ENCODE measurements at places on chromosomes 1 and 21.
A peak's percentile ranks its signal among the peaks of the same experiment; 100 is the strongest.

DNA sequence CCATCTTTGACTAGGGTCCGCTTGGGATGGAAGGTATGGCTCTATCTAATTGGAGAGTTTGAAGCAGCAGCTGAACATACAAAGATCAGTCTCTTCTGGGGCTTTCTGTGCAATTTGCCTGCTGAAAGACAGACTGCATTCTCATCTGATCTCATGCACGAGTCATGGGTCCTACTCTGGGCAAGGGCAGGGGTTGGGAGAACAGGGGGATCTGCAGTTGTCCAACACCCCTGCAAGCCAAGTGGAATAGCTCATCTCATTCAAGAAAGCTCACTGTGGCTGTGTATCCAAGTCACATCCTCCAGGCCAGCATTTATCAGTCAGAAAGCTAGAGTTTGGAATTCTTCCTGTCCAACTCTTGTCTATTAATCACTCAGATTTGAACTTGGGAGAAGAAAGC, 177.2 kb upstream of the C8B start:
- no peak for DNase-seq

GRCh38 chr1:223417444-223417843, 24.2 kb downstream of the CCDC185 start:
- DNase-seq = no peak

- DNase-seq = no peak
Observed at GRCh38 chr1:224779536-224779935, 149.9 kb upstream of the DNAH14 start.

GRCh38 chr1:23777979-23778814, at the start of gene PITHD1:
Gene PITHD1 (plus strand): TSS chr1:23778418. CDS start chr1:23778516, 98 bp downstream.
- DNase-seq = peak; percentile 77

DNA sequence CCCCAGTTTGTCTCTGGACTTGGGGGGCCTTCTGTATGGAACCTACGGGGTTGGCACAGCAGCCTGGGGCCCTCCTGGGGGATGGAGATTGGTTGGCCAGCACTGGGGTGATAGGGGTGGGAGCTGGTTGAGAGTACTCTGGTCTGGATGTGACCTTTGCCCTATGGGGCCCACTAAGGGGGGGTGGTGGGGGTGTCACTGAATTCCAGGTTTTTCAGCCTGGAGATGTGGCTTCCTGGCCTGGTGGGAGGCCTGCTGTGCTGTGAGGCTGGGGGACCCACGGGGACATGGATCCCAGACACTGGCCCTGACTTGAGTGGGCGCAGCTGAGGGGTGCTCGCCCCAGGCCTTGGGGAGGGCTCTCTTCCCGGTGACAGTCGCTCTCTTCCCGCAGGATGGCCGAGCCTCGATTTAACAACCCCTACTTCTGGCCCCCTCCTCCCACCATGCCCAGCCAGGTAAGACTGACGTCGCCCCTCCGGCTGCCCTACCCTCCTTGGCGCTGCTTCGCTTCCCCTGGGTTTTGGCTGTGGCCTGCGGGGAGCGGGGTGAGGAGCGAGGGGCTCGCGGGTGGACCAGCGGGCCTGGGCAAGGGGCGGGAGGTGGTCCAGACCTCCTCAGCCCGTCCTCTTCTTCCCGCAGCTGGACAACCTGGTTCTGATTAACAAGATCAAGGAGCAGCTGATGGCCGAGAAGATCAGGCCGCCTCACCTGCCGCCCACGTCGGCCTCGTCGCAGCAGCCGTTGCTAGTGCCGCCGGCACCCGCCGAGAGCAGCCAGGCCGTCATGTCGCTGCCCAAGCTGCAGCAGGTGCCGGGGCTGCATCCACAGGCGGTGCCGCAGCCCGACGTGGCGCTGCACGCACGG, 19.6 kb downstream of the ZNF362 start:
- DNase-seq = no peak

GRCh38 chr1:174692313-174692712, 244.5 kb downstream of the GPR52 start:
- no peak for DNase-seq

- DNase-seq = no peak
Observed at GRCh38 chr1:11648732-11649158, 5.5 kb downstream of the FBXO2 start.

GRCh38 chr1:223482766-223483165, 89.6 kb downstream of the CCDC185 start:
- no peak for DNase-seq

DNA sequence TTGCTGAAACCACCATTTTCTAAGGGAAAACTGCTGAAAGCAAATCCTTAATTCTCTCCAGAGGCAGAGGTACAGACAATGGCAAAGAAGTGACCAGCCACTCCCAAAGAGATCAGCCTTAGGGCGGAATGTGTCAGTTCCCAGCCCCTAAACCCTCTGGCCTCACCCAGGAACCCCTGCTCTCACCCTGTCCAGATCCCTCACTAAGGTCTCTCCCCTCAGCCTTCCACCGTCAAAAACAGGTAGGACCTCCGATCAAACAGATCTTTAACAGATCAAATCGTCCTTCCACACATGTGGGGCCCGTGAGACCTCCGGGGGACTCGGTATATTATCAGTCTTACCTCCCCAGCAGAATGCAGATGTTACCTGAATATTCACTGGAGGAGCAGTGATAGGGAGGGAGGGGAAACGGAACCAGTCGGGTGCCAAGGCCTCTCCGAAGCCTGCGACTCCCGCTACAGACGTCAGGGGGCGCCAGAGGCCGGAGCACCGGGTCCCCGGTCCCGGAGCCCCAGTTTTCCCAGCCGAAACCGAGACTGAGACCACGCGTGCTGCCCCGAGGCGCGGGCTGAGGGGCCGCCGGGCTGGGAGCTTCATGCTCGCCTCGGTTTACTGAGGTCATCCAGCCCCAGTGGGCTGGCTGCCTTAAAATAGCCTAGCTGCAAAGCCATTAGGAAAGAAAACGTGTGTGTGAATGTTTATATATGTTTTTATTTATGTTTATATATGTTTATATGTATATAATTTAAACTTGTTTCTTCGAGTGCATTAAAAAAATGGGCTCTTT, 23.6 kb downstream of the GPA33 start:
- peak; percentile 65 for DNase-seq

GRCh38 chr1:117622726-117623125, 16.9 kb downstream of the TENT5C start:
- DNase-seq = no peak

DNA sequence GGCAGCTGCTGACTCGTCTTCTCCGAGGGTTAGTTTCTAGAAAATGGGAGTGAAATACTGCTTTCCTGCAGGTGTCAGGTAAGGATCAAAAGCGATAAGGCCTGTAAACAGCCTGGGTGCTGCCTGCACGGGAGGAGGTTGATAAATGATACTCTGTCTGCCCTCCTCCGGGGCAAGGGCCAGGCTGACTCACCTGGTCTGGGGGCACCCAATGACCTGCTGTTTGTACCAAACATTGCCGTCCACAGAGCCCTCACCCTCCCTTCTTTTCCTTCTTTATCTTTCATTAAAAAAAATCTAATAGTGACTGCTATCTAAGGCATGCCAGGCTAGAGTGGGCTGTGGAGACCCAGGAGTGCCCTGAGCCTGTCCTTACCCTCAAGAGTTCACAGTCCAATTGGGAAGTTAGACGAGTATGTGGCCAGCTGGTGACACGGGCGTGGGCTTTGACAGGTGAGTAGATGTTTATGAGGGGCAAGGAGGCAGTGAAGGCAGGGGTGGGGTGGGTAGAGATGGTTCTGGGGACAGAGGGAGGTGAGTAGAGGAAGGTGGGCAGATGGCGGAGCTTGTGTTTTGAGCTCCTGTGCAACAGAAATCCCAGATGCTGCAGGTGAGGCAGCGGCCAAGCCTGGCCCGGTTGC, 16.2 kb downstream of the EDN2 start:
- DNase-seq = no peak

DNA sequence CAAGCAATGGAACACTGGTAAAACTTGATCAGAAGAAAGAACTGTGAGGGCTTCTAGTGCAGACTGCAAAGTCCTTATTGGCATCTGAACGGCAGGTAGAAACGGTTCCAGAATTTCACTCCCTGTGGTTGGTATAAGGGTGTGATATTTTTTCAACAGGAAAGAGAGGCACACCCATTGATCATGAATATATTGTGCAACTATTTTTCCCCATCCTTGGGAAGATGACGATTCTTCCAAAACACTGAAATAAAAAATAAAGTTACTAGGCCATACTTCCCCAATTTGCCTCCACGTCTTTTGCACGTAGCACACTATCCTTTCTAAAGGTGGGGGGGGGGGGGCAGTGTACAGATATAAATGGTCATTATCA, 49.6 kb downstream of the TARBP1 start:
- DNase-seq = no peak

DNA sequence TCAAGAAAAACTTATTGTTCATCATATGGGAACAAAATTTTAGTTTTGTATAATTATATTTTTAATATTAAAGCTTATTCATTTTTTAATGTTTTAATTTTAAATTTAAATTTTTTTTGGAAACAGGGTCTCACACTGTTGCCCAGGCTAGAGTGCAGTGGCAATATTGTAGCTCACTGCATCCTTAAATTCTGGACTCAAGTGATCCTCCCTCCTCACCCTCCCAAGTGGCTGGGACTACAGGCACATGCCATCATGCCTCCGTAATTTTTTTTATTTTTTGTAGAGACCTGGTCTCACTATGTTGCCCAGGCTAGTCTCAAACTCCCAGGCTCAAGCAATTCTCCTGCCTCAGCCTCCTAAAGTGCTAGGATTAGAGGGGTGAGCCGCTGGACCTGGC, 20.2 kb upstream of the FAM76A start:
- DNase-seq = no peak

DNA sequence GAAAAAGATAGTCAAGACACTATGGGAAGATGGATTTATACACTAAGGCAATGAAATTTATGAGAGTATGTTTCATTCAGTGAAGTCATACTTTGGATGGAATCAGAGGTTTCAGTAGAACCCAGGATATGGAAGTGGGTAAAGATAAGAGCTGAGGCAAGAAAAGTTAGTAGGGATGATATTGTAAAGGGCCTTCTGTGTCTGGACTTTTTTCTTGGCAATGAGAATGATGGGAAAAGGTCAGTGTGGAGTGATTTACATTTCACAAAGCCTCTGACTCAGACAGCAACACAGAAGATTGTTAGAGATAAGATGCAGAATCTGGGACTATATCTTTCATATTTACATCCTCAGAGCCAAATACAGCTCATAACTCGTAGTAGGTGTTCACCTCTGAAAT, 32.1 kb downstream of the SH3BGR start:
- no peak for DNase-seq

DNA sequence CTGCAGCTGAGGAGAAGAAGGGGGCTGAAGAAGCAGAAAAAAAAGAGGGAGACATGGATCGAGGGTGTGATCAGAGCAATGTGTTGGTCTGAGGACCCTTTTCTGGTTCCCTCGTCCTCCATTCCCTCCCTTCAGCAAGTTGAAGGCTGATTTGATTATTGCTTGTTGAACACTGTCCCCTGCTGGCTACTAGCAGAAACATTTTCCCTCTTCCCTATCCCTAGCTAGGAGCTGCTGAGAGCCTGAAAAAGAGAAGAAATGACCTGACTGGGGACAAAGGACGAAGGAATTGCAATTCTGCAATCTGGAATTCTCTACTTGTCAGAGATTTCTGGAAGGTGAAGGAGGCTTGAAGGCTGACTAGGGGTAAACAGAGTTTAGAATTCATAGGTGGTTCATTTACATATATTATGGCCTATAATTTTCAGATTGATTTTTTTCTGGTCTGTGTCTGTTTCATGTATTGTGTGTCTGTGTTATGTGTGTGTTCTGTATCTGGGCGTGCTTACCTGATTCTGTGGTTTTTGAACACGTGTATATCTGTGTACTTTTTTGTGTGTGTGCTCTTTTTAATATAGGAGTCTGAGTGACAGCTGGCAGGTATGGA, 9.8 kb downstream of the NHLH1 start:
- DNase-seq = no peak

- no peak for DNase-seq
Observed at GRCh38 chr1:12454406-12455391, 163.3 kb downstream of the DHRS3 start.

DNA sequence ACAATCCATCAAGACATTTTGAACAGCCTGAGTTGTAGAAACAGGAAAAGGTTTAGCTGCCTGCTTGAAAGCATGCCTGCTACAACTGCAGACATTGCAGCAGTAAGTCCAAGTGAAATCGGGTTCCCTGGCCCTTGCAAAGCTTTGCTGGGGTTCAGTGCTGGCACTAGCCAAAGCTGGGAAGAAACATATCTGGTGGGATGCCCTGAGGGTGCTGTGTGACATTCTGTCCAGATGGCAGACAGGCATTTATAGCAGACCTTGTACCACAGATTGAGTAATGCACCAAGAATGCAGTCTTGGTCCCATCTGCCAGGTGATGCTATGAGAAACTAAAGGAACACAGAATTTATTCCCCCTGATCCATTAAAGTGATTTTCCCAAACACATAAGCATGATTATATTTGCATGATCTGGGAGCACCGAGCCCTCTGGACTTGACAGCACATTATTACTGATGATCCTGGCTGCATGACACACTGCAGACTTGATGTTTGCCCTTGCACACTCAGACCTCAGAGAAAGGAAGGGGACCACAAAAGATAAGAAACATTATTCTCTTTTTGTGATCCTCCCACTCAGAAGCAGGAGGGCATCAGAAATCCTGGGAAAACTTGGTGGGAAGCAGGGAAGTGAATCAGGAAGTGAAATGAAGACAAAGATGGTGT, 223.7 kb upstream of the FAM78B start:
- DNase-seq = no peak

GRCh38 chr1:36553591-36554322, 71.0 kb upstream of the CSF3R start:
- DNase-seq = peak; percentile 42

- DNase-seq = no peak
Observed at GRCh38 chr1:66355756-66356155, 178.2 kb upstream of the SGIP1 start.

DNA sequence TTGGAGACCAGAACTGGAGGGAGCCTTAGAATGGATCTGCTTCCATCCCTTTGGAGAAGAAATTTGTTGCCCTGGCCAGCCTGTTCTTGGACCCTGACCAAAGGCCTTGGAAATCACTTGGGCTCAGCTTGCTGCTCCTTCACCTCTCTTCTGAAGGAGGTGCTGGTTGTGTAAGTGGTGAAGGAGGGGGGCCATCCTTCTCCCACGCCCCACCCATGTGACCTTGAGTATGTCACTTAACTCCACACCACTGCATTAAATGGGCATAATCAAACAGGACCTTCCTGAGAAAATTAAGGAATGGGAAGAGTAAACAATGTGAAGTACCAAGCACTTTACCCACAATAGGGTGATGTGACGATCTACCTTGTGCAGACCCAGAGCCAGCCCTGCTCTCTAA, 68.3 kb upstream of the GJB5 start:
- no peak for DNase-seq

- no peak for DNase-seq
Observed at GRCh38 chr1:195158091-195158490, 1450.1 kb downstream of the KCNT2 start.

DNA sequence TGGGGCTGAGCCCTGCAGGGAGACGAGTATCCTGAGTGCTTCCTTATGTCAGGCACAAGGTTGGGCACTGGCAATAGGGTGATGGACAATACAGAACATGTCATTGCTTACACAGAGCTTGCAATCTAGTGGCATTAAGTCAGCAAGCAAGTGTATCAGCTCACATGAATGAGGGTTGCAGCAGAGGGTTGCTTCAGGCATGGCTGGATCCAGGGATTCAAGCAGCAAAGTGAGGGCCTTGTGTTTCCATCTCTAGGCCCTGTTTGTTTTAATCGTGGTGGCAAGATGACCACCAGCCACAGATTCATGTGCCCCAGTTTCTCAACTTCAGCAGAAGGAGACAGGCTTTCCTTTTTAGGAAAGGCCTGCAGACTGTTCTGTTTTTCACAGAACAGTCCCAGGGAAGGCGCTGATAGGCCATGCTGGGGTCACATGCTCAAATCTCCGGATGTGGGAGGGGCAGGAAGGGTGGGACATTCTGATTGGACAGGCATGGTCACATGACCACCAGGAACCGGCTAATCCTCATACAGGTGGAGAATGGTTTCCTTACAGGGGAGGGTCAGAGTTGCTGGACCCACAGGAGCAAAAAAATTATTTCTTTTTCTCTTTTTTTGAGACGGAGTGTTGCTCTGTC, 14.4 kb downstream of the PLOD1 start:
- DNase-seq = no peak
